ENCODE measurements at places on chromosomes 1 and 21.

DNA sequence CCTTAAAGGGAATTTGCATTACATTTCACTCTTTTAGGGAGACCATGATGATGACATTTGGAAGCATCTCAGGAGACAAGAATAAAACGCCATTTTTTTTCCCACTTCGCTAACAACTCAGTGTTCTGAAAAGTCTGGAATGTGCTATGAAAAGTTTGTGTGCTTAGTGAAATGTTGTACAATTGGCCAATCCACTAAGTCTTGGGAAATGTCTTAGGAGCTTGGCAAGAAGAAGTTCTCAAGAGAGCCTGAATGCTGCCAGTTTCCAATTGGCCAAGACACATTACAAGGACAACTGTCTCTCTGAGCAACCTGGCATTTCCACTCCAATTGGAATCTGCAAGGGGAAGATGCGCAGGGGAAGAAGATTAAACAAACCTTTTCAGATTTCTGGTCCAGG lies 401.8 kb downstream of the RWDD3 start:
- DNase-seq = no peak

- no peak for DNase-seq
Observed at GRCh38 chr1:231091415-231091814, 51.4 kb upstream of the FAM89A start.

DNA sequence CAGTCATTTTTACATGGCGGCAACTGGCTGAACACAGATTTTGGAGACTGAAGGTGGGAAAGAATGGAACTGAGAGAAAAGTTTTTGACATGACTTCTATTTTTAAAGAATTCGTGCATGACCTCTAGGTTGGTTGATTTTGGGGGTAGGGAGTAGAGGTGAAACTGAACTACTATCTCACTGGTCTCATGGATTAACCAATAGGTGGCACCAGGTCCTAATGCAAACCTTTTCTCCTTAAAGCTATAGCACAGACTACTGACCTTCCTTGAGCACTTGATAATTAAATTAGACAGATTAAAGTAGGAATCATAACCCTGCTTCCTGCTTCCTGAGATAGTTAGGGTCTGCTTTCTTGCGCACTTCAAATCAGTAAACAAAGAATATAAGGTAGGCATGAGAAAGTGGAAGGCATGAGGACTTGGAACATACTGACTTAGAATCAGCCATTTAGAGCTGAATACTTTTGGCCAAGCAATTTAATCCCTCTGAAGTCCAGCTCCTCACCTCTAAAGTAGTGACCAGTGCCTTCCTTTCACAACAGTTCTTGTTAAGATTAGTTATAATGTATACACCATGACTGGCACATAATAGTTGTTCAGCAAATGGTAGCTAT lies 206.0 kb downstream of the CENPF start:
- no peak for DNase-seq

DNA sequence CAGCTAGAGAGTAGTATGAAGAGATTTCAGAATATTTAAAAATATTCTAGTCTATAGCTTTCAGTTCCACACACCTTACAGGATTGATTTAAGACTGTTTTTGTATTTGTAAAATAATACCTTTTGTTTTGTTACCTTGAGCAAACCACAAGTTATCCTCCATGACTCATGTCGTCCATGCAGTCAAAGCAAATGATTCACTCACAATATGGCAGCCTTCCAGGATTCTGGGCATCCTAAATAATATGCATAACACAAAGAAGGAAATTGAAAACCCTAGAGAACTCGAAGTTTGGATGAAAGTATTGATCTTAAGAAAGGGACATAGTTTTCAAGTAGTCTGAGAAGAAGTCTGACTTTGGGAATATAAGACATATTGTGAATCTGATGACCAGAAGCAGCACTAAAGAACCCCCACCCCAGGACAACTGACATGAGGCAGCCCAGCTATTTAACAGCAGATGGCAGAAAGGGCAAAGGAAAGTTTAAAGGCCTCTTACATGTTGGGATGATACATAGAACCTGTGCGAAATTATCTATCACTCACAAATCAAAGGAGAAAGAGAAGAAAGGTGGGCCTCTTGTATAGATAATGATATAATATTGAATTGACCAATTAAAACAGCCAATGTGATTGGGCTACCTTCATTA lies 857.9 kb downstream of the BRINP3 start:
- DNase-seq = no peak

DNA sequence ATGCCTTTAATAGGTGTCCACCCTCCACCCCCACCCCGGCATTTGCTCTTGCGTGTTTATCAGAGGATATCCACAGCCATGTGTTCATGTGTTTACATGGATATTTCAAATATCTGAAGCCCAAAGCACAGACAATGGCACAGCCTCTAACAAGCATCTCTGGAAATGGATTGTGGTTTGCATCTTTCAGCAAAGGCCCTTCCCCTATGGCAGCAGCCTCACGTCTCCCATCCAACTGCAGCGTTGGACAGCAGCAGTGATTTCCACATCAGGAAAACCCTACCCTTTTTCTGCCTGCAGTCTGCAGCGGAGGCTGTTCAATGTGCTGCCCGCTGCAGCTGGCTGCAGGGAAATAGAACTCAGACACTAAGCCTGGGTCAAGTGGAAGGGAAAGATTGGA lies 1.6 kb downstream of the RASSF5 start:
- DNase-seq = no peak

DNA sequence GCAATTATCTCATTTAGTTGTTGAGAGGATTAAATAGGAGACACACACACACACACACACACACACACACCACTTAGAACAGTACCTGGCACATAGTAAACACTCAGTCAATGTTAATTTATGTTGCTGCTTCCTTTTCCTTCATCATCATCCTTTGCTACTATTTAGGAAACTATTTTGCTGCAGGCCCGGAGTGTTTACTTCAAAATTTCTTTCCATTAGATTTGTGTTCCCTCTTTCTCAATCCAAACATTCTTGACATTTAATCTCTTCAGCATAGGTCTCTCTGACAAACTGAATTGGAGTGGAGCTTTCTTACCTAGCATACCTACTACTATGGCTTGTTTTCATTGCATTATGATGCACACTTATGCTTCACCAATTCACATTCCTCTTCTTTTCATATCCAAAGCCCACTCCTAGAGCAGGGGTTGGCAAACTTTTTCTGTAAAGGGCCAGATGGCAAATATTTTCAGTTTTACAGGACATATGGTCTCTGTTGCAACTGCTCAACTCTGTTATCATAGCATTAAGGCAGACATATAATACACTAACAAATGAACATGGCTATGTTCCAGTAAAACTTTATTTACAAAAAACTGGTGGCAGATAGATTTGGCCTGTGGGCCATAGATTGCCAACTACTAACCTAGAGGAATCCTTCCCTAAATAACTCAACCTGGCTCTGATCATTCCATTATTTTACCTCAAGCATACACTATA lies 49.5 kb downstream of the SCMH1 start:
- no peak for DNase-seq

GRCh38 chr1:156665539-156665938 lies 11.7 kb downstream of the NES start:
- no peak for DNase-seq

GRCh38 chr1:51139474-51139873 lies 37.4 kb downstream of the C1orf185 start:
- no peak for DNase-seq

GRCh38 chr1:43935711-43936427 lies 2.3 kb downstream of the ARTN start:
- no peak for DNase-seq

DNA sequence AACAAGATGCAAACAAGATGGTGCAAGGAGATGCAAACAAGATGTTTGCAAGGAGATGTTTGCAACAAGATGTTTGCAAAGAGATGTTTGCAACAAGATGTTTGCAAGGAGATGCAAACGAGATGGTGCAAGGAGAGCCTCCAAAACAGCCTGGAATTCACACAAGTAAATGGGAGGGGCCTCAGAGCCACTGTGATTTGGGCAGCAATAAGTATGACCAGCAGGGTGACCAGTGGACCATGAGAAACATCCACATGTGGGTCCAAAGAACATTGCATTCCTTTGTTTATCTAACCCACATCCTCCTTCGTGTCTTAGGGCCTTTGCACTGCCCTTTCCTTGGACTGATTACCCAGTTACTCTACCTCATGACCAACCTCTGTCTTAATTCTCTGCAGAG lies 162.9 kb downstream of the PLPP3 start:
- DNase-seq = no peak

DNA sequence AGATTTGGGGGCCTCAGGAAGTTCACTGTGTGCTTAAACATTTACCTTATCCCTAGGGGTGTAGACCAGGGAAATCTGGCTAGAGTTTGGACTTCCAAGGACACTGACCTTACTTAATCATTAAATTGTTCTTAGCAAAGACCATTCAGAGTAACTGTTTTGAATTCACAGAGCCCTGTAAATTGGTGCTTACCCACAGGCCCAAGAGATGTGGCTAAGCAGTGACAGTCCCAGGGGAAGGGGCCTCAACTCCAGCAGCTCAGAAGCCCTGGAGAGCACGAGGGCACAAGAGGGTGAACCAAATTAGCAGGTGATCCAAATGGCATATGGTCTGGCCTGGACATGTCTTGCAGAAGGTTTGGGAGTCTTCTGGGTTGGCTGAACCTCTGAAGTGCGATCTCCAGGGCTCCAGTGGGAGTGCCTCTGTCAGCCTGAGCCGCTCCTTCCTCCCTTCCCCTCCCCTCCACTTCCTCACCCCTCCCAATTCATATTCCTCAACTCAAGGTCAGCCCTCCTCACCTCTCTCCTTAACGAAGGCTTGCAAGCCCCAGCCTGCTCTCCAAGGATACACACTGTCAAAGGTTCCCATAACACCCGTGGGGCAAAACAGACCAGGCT lies 4.3 kb downstream of the PAQR7 start:
- no peak for DNase-seq

DNA sequence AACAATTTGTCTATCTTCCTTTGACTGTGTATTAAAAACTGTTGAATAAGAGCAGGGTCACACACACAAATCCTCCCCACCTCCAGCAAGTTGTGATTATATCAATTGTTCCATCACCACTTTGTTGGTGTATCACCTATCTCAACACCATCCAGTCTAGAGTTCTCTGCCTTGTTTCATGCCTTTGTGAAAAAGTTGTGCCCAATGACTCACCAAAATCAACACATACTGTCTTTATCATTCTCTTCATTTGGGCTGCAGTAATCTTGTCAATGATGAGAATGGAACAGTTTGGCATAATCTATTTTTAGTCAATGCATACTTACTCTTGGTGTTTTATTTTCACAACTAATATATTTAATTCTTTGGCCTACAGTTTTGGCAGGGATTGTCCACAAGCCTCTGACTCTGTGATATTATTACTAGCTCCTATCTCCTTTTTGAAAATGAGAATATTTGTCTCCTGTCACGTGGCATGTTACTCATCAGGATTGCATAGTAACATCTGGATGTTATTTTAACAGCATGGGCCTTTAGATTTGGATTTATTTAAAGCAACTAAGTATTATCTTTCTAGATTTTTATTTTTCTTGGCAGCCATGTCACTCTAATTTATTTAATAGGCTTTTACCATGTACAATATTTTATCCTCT lies 5.1 kb downstream of the C1orf87 start:
- no peak for DNase-seq

DNA sequence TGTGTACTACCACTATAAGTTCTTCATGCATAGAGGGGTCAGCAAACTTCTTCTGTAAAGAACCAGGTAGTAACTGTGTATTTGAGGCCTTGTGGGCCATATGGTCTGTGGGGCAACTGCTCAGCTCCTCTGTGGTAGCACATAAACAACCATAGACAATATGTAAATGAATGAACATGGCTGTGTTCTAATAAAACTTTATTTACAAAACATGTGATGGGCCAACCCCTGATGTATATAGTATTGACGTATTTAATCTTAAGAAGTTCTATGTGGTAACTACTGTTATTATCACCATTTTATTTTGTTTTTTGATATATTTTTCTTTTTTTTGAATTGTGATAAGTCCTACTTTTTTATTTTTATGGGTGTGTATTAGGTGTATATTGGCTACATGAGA lies 15.4 kb downstream of the TRAF5 start:
- no peak for DNase-seq
